ENCODE measurements at places on chromosomes 4 and X.

DNA sequence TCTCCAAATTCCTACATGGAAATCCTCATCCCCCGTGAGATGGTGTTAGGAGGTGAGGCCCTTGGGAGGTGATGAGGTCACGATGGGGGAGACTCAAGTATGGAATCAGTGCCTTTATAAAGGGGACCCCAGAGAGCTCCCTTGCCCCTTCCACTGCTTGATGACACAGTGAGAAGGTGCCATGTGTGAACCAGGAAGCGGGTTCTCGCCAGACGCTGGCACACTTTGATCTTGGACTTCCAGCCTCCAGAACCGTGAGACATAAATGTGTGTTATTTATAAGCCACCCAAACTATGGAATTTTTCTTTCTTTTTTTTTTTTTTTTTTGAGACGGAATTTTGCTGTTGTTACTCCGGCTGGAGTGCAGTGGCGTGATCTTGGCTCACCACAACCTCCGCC is 237.6 kb downstream of the DHRSX start:
- DNase-seq: no peak

GRCh38 chr4:118282692-118283091 is 70.1 kb downstream of the PRSS12 start:
- DNase-seq: no peak

DNA sequence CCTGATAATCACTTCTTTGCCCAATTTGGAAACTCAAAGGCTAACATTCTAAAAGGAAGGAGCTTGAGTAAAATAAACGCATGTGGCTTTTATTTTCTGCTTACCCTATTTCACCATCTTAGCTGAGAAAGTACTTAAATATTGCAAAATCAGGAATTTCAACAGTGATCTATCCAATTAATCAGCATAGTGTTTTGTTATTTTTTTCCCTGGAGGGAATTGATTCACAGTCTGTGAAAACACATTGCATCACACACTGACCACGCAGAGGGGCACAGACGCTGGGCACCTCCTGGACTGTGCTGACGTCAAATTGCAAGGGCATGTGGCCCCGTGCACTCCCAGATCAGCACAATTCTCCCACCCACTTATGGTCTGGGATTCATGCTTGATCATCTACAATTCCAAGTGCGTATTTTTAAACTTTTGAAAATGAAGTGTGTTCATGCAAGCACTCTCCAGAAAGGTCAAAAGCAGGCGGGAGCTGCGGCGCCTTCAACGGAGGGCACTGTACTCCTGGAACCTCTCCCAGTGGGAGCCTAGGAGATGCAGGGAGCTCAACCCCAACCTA is 320.6 kb upstream of the PPARGC1A start:
- DNase-seq: no peak

- no peak for DNase-seq
Measured at GRCh38 chr4:108058685-108059440, 69.2 kb downstream of the HADH start.

GRCh38 chr4:11367371-11367770 is 61.3 kb downstream of the HS3ST1 start:
- no peak for DNase-seq

GRCh38 chr4:147599769-147600168 is 17.4 kb upstream of the TMEM184C start:
- DNase-seq: no peak

DNA sequence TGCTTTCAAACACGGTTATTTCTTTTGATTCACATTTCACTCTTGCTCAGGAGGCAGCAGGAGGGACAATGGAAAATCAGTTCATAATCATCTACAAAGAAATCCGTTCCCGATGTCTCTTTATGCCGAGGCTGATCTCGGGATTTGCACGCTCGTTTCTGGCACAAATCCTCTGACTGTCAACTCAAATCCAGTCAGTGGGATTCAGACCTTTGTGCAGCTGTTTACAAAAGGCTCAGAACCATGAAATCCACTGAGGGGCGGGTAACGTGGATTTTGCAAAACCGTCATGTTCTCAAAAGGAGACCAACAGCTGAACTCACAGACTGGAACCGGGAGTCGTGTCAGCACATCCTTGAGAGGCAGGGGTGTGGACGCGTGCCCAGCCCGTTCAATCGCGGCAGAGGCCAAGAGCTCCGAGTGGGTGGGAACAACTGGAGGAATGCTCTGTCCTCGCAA is 46.4 kb downstream of the ACOX3 start:
- no peak for DNase-seq

- no peak for DNase-seq
Measured at GRCh38 chr4:79872738-79873137, 200.3 kb downstream of the ANTXR2 start.

GRCh38 chr4:172369471-172369959 is 556.3 kb downstream of the GALNTL6 start:
- DNase-seq: no peak

DNA sequence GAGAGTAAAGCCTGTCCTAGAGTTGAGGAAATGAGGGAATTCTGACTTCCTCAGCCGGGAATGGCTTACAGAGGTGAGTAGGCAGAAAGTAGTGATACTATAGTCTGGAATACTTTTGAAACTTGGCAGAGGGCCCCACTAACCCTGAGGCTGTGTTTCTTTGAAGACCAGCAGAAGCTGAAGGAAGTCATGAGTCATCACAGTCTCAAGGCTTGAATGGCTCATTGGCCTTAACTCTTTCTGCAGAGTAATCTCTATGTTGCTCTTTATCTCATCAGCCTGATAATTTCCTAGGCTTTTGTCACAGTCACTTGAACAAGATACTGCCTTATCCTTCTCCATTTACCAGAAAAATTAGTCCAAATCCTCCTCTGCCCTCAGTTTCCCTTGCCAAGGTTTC is 80.8 kb downstream of the ANKRD50 start:
- no peak for DNase-seq

- peak; percentile 18 for DNase-seq
Measured at GRCh38 chr4:75916091-75916661, 13.9 kb upstream of the PPEF2 start.

DNA sequence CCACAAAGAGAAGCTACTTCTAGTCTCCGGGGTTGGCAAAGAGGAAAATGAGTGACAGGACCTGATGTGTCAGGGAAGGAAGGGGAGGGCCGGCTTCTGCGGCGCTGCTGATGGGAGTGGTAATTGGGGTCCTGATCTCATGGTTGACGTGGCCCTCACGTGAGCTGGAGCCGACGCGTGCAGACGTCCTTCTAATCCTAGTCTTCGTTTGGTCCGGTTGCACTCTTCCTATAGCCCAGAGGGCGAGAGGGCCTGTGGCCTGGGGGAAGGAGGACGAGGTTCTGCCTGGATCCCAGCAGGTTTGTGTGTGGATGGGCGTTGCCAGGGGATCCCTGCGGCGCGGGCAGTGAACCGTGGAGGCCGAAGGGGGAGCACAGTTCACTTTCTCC is at the start of gene ARMCX1:
Gene ARMCX1 (plus strand): TSS at position 186 of the 389 bp plus-strand sequence. CDS start 2,384 bp downstream, outside the sequence.
- peak; percentile 36 for DNase-seq

- no peak for DNase-seq
Measured at GRCh38 chr4:96228463-96228862, 388.6 kb downstream of the PDHA2 start.

DNA sequence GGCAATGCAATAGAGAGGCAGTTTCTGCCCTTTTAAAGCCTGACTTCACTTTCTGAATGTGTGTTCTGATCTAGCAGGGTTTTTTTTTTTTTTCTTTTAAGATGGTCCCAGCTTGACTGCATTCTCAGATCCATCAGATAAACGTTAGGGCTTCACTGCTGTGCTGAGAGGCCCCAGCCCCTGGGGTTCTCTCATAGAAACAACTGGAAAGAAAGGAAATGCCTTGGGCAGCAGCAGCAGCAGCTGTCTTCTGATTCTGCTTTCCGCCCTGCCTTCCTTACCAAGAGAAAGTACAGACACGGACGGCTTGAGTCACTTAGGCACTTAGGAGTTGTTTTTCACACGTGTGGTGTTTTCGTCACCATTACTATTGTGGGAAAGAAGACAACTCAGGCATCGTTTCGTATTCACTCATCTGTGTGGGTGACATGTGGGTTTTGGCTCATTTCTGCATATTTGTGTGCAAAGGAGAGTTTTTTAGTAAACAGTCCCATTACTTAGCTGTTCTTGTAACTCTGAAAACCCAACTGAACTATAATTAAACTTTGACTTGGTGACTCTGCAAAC is 172.0 kb downstream of the PTTG2 start:
- DNase-seq: peak; percentile 67

GRCh38 chr4:5027346-5027745 is 8.1 kb upstream of the CYTL1 start:
- DNase-seq: no peak

- DNase-seq: no peak
Measured at GRCh38 chr4:71558248-71558647, 219.4 kb downstream of the SLC4A4 start.

DNA sequence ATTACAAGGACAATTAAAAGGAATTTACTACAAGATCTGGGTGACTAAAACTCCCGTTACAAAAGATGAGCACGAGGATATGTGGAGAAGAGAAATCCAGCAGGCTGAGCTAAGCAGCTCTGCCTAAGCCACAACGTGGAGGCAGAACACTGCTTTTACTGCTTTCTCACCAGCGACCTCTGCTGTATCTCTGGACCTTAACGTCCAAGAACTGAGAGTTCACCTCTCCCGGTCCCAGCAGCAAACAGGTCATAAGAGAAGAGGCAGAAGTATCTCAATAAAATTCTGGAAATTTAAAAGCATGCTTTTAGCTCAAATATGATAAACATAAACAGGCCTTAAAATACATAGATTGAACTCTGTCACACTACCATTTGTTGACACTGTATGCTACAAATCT is 81.0 kb downstream of the ADGRA3 start:
- DNase-seq: no peak

DNA sequence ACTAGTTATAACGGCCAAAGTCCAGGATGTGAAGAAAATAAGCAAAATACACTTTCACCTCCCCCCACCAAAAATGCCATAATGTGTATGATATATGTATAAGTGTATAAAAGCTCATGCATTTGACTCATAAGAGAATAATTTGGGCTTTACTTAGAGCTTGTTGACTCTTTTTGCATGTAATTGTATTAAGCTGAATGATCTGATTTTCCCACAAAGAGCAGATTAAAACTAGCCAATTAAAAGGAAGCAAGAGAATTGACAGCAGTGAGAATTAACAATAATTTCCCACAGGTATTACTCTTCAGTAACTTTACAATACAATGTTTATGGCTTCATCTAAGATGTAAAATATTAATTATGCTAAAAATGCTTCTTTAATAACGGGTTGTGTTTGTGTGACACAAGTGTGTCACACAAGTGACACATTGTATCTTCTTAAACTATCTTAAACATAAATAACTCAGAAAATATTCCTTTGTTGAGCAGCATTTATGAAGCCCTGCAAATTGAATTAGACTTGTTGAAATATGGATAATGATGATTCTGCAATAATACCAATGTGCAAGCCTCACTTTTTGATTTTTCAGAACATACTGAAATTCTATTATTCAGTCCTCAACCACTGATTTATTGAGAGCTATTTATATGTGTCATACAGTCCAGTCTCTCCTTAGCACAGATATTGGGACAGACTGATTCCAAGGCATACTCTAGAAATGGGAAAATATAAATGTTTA is 134.5 kb downstream of the SLIT2 start:
- DNase-seq: no peak

GRCh38 chrX:108439961-108440696 is 491 bp downstream of the COL4A5 start:
- no peak for DNase-seq

GRCh38 chr4:122914938-122915337 is 7.5 kb downstream of the NUDT6 start:
- DNase-seq: no peak

DNA sequence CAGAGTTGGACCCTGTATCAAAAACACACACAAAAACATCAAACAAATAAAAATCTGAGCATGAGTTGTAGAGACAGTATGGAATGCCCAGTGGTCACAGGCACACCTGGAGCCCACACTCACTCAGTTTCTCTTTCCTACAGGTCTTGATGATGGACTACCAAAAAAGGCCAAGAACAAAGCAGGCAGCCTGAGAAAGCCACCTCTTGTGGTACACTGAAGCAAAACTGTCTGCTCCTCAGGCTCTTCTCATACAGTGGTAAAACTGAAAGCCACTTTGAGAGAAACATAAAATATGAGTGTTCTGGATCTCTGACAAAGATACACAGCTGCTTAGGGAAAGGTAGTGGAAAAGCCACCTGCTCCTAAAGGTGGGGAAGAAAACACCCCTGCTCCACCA is 1206.9 kb downstream of the FSTL5 start:
- DNase-seq: no peak

DNA sequence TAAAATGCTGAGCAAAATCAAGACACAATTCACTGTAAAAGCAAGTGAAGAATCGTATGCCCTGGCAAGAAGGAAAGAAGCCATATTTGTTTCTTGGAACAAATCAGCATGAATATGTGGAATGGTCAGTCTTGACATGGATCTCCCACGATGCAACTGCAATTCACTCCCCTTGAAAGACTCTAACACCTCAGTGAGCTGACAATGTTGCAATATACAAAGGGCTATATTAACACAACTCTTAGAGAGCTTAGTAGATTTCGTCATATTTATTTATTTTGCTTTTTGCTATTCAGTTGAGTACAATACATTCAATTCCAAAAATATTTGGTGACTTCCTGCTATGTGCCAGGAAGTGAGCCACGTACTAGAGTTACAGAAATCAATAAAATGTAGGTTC is 14.7 kb downstream of the OR13H1 start:
- DNase-seq: no peak

GRCh38 chr4:189974056-189974455 is 33.4 kb downstream of the FRG1 start:
- DNase-seq: no peak

DNA sequence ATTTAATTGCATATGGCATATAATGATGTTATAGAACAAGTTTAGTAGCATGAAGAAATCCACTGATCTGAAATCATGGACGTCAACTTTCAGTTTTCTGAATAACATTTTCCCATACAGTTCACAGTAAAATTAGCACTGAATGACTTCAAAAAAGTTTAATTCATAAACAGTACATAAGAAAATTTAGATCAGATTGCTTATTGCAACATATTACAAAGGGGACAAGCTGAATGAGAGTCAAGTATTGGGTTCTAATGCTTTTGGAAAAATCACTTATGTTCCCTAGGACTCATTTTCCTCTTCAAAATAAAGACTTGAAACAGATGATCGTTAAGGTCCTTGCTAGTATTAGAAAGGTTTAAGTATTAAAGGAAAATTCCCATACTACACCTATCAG is 898.3 kb upstream of the INTU start:
- no peak for DNase-seq

- no peak for DNase-seq
Measured at GRCh38 chr4:61220556-61220955, 20.4 kb downstream of the ADGRL3 start.

DNA sequence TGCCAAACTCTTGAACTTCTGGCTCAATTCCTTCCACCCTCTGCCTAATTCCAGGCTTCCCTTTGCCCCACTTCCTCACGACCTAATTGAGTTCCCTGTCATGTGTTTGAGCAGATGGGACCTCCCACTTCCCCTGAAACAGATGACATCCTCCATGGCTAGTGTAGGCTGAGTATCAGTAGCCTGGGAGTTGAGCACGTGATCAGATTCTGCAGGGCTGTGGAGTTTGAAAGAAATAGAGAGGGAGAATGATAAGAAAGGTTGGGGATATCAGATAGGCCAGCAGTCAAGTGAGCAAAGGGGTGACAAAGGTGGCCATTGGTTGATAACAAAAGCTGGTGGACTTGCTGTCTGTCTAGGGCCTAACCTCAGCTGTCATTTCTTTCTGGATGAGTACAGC is 18.8 kb upstream of the NWD2 start:
- no peak for DNase-seq

Data from stimulated activated naive CD8-positive, alpha-beta T cell treated with anti-CD3 and anti-CD28 coated beads, Interleukin-15, Interleukin-2, amounts not matched to agents 100 U/mL and 50 U/mL, for 24 hours (primary cell).